ENCODE measurements at places on chromosomes 1 and 21.

- DNase-seq = no peak
Measured at GRCh38 chr1:59505596-59506028, 208.7 kb downstream of the FGGY start.

DNA sequence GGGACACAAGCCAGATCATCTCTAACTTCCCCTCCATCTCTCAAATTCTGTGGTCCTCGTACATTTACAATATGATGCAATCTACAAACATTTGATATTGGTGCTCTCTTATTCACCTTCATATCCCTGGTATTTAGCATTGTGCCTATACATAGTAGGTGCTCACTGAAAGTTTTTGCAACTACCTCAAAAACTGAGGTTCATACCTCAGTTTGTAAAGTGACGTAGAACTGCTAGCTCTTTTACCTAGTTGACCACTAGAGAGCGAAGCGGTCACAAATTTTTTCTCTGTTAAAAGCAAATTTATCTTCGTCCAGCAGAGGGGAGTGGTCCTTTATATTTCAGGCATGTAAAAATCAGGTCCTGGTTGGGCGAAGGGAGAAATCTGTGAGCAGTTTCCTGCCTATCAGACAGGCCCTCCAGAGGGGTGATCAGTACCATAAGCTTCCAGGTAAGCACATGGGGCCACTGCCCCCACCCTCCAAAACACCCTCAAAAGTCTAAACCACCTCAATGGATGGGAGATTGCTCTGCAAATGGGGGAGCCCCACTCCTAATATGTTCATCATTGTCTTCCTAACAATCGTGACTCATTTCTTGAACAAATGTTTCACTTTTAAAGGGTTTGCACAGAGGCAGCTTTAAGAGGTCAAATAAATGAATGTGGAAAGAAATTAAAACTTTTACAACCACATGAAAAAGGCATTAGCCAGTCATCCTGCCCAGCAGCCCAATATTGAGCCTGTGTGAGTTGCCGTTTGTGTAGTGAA, 10.6 kb upstream of the HLCS start:
- DNase-seq = no peak

DNA sequence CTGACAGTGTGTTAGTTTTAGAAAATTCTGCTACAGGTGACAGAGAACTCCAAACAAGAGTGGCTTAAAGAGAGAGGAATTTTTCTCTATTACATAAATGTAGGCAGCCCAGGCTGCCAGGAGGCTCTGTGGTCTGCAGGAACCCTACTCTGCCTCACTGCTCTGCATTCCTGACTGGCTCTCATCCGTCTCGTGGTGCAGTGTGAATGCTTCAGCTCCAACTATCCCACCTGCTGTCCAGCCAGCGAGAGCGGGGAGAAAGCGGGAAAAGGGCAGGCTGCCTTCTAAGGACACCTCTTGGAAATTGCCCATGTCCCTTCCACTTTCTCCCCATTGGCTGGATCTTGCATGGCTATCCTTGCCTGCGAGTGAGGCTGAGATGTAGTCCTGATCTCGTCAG, 131.3 kb downstream of the PEX14 start:
- no peak for DNase-seq

GRCh38 chr1:172354291-172355274, 65.9 kb upstream of the C1orf105 start:
- no peak for DNase-seq

DNA sequence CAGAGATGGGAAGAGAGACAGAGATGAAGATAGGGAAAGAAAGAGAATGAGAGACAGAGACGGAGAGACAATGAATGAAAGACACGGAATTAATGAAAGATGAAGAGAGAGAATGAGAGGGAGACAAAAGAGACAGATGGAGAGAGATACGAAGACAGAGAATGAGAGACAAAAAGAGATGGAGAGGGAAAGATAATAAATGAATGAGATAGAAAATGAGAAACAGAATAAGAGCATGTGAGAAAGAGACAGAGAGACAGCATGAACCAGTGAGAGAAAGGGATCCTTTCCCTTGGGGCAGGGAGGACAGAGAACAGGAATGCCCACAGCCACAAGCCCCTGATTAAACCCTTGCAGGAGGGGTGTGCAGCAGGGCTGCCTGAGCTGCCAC, 5.3 kb upstream of the WNT9A start:
- DNase-seq = no peak

GRCh38 chr1:194535369-194535768, 1349.0 kb upstream of the B3GALT2 start:
- DNase-seq = no peak

GRCh38 chr1:114238053-114238452, 84.4 kb upstream of the SYT6 start:
- no peak for DNase-seq

DNA sequence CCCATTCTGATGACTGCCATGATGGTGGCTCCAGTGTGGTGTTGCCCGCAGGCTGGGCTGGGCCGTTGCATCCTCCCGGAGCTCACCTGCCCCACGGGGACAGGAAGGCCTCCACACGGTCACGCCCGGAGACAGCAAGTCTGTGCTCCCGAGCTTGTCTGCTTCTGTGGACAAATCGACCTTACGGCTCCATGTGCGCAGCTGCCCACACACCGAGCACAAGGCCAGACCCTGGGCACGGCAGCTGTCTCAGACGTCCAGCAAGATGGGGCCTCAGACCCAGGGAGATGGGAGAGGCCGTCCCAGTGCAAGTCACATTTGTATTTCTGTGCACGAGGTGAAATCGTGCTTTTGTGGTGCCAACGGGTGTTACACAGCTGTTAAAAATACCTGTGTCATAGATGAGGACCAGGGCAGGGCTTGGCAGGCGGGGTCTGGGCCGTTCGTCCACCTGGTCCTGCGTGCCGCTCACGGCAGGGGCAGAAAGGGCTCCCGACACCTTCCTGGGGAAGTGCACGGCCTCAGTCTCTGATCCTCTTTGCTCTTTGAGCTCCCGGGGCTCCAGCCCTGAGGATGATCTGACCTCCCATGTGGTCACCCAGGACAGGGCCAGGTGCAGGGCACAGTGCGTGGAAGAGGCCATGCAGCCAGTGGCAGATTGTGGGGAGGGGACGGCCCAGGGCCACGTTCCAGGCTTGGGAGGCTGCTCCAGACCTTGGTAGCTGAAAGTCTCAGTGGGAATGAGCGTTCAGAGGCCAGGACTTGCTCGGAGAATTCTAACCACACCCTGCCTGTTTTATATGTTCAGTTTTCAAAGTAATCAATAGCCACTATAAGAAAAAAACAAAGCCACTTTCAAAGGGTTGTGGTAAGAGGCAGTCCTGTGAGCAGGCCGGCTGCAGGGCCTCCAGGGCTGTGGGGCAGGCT, 13.5 kb downstream of the COL6A1 start:
- DNase-seq = no peak

DNA sequence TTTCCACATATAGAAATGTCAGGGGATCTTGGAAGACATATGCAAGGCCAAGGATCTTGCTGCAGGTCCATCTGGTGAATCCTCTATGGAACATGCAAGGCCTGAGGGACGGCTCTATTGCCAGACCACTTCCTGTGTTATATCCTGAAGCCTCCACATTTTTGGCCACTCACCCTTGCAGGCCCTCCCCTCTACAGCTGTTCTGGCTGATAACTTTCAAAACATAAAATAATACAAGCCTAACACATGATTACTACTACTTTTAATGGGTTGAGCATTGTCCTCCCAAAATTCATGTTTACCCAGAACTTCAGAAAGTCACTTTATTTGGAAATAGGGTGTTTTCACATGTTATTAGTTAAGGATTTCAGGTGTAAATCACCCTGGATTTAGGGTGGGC, 18.5 kb upstream of the LYPLAL1 start:
- no peak for DNase-seq

GRCh38 chr1:18088077-18088594, 19.5 kb upstream of the IGSF21 start:
- DNase-seq = no peak

DNA sequence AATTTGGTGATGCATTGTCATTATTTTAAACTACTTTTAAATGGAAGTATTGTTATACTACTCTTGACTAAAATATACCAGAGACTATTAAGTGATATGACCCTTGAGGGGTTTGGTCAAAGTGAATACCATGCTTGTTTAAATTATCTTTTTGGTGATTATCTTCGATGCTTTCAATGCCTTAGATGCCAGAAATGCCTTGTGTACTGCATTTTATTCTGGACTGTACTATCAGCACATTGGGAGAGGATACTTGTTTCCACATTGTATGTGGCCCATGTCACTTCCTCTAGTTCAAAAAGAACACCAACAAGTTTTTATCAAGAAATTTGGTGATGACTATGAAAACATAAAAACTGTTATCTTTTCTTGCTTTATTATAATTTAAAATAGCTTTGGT, 16.3 kb downstream of the MAP3K7CL start:
- no peak for DNase-seq

GRCh38 chr21:42925114-42925926, at the start of gene ERVH48-1:
TSS of gene ERVH48-1 (minus strand) at chr21:42925630. CDS start at chr21:42919006, 6,624 bp downstream.
- DNase-seq = no peak

DNA sequence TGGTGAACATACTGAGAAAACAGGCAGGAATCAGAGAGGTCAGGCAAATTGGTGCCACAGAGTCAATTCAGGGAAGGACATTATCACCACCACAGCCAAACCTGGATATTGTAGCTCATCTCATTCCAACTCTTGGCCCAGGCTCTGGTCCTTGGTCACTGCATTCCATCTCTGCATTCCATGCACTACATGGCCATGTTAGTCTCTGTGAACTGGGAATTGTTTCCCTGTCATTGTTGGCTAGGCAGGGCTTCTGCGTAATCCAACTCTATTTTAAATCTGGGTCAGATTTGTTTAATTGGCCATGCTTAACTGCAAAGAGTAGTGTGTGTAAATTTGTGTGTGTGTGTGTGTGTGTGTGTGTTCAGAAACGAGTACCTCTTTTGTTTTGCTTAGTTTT, 837.6 kb upstream of the ADAMTS5 start:
- DNase-seq = no peak

GRCh38 chr1:69765951-69766350, 198.2 kb downstream of the LRRC7 start:
- no peak for DNase-seq

DNA sequence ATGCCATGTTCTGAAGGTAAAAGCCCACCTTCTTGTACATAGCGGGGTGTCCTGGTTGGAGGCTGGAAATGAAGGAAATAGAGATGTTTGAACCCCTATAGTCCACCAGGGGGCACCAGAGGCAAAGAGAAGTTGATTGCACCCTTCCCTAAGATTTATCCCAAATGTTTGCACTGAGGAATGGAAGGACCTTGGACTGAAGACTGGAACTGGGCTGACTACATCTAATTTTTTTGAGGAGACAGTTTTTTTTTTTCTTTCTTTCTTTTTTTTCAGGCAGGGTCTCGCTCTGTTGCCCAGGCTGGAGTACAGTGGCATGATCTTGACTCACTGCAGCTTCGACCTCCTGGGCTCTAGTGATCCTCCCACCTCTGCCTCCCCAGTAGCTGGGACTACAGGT, 55.3 kb upstream of the EIF4G3 start:
- DNase-seq = no peak

- DNase-seq = peak; percentile 5
Measured at GRCh38 chr1:229514578-229515275, 6.6 kb upstream of the NUP133 start.

- DNase-seq = no peak
Measured at GRCh38 chr1:210418863-210419650, 90.4 kb downstream of the HHAT start.

- no peak for DNase-seq
Measured at GRCh38 chr1:223621312-223621734, 44.2 kb downstream of the CAPN8 start.

- DNase-seq = peak; percentile 21
Measured at GRCh38 chr1:55214212-55214933, 791 bp downstream of the USP24 start.

GRCh38 chr1:170853302-170853701, 82.0 kb upstream of the MROH9 start:
- no peak for DNase-seq

DNA sequence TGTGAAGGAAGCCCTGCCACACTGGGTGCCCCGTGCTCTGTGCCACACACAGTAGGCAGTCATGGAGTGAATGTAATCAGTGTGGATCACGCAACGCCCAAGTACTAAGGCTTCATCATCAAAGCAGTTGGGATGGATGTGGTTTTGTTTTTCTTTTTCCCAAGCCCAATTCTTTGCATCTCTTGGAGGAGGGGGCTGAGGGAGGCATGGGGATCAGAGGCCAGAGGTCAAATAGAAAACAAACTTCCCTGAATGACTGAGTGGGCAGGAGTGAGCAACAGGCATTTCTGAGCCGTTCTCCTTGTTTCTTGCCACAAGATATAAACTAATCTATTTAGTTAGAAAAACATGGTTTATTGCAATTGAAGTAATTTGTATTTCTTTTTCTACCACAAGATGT, 85.3 kb downstream of the TRABD2B start:
- no peak for DNase-seq

DNA sequence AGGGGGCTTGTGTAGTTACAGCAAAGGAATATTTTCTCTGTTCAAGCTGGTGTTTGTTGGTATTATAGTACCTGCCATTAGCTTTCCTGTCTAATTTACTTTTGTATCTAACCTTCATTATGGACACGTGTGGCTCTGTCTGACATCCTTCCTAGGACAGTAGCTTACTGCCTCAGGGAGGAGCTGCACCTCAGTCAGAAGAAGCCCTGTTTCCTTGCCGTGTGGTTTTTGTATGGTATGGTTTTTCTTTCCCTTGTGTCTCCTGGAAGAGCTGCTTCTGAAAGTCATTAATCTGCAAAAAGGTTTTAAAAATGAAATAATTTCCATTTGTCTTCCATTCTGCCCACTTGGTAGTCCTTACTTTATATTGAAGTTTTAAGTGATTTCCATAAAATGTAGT, 17.4 kb upstream of the CRB1 start:
- no peak for DNase-seq

GRCh38 chr1:182279724-182280503, 111.7 kb downstream of the GLUL start:
- peak; percentile 45 for DNase-seq

DNA sequence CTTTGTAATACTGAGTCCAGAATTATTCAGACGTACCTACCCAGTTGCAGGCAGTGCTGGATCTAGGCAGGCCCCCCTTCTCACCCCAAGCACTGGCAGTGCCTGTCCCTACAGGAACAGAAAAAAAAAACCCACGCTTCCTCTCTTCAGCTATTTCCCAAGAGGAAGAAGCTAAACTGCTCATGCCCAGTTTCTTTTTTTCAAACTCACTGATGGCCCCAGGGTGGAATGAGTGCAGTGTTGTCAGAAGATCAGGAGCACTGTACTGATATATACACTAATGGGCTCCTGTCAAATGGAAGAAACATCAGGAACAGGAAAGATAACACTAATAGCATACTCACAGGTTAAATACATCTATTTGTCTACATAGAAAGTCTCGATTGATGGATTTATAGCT, 28.2 kb upstream of the DOCK7 start:
- DNase-seq = no peak

All from NCI-H510A (cell line).